Cardiac fibroblast (primary cell): ENCODE measurements at places on chromosomes 11 and 22.

DNA sequence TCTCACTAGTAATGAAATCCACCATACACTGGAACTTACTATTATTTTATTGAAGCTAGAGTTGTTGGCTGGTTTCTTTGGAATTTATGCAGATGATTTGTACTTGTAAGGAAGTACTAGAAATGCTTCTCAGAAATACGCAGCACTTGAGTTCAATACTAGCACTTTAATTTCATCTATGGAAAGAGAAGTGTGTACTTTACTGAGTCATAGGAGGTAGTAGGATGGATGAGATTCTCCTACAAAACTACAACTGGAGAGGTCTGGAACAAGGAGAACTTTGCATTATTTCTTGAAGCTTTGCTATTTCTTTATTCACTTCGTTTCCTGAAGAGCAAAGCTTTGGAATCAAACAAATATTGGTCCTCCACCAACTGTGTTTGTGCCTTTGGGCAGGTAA, 44.1 kb upstream of the CCDC90B start:
- no peak for DNase-seq

- peak; percentile 77 for DNase-seq
Observed at GRCh38 chr22:38230108-38230825, 28.5 kb downstream of the MAFF start.

GRCh38 chr11:65399249-65399648, 12.8 kb downstream of the FRMD8 start:
- DNase-seq = no peak

DNA sequence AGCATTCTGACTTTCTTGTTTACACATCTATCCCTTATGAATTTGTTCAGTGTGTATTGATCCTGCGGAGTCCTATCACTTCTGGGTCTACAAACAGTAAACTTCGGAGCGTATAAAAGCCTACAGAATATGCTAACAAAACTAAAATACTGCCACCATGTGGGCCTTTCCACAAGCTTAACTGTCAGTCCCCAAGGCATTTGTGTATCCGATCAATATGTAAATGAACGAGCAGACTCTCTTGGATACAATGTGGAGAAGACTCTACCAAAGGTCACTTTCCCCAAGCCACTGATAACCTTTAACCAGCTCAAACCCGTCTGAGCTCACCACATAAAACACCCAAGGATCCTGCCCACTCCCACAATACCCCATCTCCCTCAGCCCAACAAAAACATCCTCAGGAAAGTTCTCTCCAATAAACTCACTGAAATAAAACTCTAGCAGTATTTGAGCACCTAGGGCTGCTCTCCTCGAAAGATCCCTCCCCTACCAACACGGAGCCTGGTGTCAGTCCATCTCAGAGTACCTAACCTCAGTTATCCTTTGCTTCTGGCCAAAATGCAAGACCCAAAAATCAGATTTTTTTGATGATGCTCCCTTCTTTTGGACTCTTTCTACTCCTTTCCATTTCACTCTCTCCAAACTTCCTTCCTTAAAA, 17.8 kb downstream of the ADA2 start:
- DNase-seq = peak; percentile 22

DNA sequence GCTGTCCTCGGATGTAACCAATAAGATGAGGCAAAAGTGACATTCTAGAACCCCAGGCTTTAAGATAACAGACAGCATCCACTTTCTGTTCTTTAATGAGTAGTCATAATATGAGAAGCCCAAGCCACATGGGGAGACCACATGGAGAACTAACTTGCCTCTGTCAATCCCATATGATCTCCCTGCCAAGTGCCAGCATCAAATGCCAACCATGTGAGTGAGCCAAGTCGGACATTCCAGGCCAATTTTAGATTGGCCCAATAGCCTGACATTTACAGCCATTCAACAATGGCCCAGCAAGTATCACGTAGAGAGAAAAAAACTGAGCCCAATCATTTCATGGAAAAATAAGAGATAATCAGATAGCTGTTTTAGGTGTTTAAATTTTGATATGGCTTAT, 2048.3 kb upstream of the RAG2 start:
- no peak for DNase-seq
